Stimulated activated CD8-positive, alpha-beta memory T cell treated with anti-CD3 and anti-CD28 coated beads, Interleukin-7, amount 100 ng/mL, for 1 hour (primary cell): ENCODE measurements at places on chromosomes 4 and X.

DNA sequence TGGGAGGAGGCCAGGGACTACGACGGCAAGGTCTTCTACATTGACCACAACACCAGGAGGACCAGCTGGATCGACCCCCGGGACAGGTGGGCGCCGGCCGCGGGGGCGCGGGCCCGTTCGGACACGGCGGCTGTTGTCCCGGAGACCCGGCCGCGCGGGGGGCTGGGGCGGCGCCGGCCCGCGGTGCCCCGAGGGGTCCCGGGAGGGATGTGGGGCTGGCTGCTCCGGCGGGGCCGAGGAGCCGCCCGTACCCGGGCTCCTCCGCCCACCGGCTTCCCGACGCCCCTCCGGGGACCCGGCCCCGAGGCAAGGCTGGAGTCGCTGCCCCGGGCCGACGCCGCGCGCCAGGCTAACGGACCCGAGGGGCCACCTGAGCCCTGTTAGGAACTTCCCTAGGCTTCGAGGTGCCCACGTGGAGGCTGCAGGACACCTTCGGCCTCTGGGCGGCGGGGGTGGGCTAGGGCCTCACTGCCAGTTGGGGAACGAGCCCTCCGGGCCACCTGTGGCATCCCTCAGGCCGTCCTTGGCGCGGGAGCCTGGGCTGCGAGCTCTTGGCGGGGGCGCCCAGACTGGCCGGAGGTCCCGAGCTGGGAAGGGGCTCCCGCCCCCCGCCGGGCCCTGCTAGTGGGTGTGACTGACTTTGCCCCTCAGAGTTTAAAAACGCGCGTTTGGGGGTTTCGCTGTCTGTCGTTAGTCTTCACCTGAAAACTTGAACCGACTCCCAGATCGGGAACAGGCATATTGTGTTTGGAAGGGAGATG, 660 bp downstream of the WWC2 start:
- DNase-seq = no peak

DNA sequence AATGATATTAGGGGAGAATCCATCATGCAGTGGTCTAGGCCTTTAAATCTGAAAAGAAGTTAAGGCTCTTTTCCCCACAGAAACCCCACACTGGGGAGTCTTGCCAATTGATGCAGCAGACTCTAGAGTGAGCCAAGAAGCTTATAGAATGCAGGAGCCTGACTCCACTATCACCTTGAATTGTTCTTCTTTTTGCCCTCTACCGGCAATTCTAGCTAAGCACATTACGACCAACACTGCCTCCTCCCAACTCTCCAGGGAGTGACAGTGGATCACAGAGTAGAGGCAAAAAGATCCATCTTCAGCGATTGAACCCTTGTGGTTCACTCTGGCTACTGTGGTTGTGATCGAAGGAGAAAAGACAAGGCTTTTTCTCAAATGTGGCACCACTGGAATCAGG, 331.5 kb downstream of the NKX6-1 start:
- DNase-seq = no peak

- DNase-seq = no peak
These were observed 28.0 kb downstream of the MGAT4D start for GRCh38 chr4:140469791-140470733.

- DNase-seq = no peak
These were observed 2185.1 kb upstream of the TENM3 start for GRCh38 chr4:180057891-180058671.

GRCh38 chr4:170853422-170854021, 763.8 kb upstream of the AADAT start:
- DNase-seq = no peak

GRCh38 chrX:133868682-133869081, 116.7 kb downstream of the GPC3 start:
- DNase-seq = no peak

DNA sequence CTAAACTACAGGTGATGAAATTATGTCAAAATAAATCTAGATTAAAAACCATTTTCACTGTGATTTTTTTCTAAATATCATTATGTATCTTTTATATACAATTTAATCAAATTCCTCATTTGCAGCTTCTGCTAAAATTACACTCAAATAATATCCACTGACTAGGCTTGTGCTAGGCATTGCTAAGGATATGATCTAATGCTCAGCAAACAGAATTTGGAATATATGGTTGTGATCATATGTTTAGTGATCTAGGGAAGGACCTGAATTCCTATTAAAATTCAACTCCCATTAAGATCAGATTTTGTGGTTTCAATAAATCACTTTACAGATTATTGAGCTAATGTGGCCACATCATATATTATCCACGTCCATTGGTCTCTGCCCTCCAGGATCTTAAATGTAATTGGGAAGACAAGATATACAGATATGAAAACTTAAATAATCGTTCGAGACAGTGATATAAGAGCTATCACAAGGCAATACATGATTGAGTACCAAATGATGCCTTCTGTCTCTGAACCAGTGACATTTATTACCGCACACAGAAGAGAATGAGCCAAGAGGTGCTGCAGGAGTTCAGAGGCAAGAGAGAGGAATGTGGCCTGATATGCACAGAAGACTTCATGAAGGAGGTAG, 206.0 kb upstream of the RPS6KA3 start:
- no peak for DNase-seq

DNA sequence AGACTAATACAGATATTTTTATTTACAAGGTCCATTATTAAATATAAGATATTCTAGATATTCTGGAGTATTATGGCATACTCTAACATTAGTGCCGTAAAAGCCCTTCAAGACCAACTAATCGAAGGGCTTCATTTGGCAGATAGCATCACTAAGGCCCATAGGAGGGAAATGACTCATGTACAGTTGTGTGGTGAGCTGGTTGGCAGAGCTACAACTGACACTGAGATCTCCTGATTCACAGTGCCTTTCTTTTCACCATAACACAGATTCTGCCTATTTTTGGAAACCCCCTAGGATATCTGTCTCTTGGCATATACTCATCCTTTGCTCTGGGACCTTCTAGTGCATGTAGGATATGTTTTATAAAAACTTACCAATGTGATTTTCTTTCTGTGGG, 201.7 kb upstream of the AFF2 start:
- no peak for DNase-seq

GRCh38 chr4:138951764-138952163, 63.8 kb upstream of the NOCT start:
- no peak for DNase-seq
